ENCODE measurements at places on chromosomes 5 and 9.

GRCh38 chr5:34047774-34048572, 5.0 kb upstream of the C1QTNF3 start:
- DNase-seq, result no peak

- DNase-seq, result no peak
These were observed 21.0 kb upstream of the TOR1B start for GRCh38 chr9:129781981-129782380.

GRCh38 chr9:136018257-136019031, 57.3 kb upstream of the UBAC1 start:
- no peak for DNase-seq

DNA sequence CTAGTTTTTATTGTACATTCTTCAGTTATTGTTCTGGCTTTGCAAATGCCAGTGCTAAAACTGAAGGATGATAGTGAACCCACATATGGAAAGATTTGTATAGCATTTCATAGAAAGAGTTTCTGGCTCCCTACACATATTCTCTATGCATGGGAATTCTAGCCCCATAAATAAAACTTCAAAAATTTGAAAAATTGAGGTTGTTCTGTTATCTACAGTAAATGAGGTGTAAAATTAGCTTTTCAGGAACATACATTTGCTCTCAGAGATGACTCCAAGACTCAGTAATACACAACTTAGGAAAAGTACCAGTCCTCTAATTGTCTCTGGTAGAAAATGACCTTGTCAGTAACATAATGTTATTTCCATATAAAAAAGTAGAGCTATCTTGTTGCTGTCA, 80.2 kb upstream of the DPYSL3 start:
- no peak for DNase-seq

DNA sequence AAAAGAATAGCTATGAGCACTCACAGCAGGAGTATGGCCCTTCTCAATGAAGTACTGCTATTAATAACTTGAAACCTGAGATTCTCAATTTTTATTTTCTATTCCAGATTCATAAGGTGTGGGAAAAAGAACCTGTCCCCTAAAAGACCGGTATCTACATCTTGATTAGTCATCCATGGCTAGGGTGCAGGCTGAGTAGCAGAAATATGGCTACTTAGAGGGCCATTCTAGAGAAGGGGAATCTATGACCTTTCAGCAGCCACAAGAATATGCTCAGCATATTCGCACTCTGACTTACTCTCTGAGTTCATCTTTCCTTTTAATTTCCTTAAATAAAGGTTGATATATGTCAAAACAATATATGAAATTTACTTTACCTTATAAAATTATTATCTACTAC, 27.7 kb downstream of the WDR36 start:
- no peak for DNase-seq
